Ovary (tissue), 10 donors: ENCODE measurements at places on chromosomes 12 and 14. TPM values are rescaled to one million over a fixed set of nuclear protein-coding genes. Genes with fewer than 3 reads are reported as not detected.

MFAP5 gene
- 106 TPM for polyA plus RNA-seq

CBLN3 gene
- polyA plus RNA-seq = 5.8 TPM

EXOC5 gene
- polyA plus RNA-seq = 30.6 TPM

LRRC10 gene
- polyA plus RNA-seq = not detected

- H3K27me3 ChIP-seq = no peaks in the 10 kb centered on the region
- H3K27ac ChIP-seq = no peak overlapping the region
- H3K36me3 ChIP-seq = no peaks in the 10 kb centered on the region
- no peaks in the 10 kb centered on the region for H3K4me1 ChIP-seq
Observed at GRCh38 chr12:66674495-66675122, 4.3 kb downstream of the GRIP1 start.

GRCh38 chr12:63995512-63995911 lies 151.0 kb downstream of the SRGAP1 start:
- no peak for DNase-seq
- H3K36me3 ChIP-seq = no peaks in the 10 kb centered on the region
- H3K4me3 ChIP-seq = no peak overlapping the region
- H3K4me1 ChIP-seq = no peaks in the 10 kb centered on the region
- no peak overlapping the region for H3K27ac ChIP-seq
- H3K27me3 ChIP-seq = no peaks in the 10 kb centered on the region

DNA sequence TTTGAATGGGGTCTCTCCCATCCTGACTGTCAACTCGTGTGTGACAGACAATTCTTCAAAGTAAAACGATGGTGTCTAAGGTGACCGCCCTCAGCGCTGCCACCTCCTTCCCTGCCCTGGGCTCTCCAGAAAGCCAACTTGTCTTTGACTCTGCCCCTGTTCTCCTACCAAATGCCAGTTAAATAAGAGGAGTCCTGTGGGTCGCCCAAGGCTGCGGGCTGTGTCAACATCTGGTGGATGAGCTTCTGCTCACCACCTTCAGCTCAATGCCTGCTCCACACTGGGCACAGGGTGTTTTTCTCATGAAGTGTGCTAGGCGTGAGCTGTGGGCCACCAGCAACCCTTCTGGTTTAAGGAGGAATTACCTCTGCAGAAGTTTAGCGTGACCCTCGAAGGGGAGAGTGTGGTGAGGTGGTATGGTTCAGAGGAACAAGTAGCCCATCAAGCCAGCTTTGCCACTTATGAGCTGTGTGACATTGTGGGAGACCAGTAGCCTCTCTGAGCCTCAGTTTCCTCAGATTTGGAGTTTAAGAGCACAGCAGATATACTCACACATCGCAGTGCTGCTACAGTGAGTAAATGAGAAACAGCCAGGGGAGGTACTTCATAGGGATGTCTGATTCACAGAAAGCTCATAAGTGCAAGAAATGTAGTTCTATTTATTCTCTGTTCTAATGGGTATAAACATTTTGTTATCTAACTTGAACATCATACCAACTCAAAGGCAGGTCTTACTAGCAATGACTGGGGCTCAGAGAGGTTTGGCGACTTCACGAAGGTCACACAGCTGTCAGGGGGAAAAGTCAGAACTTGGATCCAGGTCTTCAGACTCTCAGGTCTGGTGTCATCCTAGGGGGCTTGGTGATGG lies 12.1 kb downstream of the SERPINA1 start:
- no peaks in the 10 kb centered on the region for H3K4me1 ChIP-seq
- no peak overlapping the region for H3K4me3 ChIP-seq
- no peaks in the 10 kb centered on the region for H3K27me3 ChIP-seq
- no peaks in the 10 kb centered on the region for H3K36me3 ChIP-seq
- DNase-seq = no peak

DNA sequence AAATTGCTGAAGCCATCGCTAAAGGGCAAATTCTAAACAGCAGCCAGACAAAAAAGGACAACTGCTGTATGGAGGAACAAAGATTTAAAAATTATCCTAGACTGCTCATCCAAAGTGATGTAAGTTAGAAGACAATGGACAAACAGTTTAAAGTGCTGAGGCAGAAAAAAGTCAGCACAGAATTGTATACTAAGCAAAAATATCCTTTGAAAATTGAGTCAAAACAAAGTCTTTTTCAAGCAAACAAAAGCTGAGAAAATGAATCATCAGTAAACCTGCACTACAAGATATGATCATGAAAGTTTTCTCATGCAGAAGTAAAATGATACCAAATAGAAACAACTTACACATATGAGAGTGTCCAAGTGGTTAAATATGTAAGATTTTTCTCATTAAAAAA lies 43.6 kb downstream of the EML5 start:
- H3K4me3 ChIP-seq = no peak overlapping the region
- peaks cover 2% of the 10 kb centered on the region for H3K4me1 ChIP-seq
- no peak for DNase-seq

GRCh38 chr12:52019113-52019770 lies 12.5 kb downstream of the TAMALIN start:
- no peak overlapping the region for H3K4me3 ChIP-seq
- no peaks in the 10 kb centered on the region for H3K27me3 ChIP-seq
- no peaks in the 10 kb centered on the region for H3K36me3 ChIP-seq
- H3K4me1 ChIP-seq = peaks cover 2% of the 10 kb centered on the region
- no peak for DNase-seq

DNA sequence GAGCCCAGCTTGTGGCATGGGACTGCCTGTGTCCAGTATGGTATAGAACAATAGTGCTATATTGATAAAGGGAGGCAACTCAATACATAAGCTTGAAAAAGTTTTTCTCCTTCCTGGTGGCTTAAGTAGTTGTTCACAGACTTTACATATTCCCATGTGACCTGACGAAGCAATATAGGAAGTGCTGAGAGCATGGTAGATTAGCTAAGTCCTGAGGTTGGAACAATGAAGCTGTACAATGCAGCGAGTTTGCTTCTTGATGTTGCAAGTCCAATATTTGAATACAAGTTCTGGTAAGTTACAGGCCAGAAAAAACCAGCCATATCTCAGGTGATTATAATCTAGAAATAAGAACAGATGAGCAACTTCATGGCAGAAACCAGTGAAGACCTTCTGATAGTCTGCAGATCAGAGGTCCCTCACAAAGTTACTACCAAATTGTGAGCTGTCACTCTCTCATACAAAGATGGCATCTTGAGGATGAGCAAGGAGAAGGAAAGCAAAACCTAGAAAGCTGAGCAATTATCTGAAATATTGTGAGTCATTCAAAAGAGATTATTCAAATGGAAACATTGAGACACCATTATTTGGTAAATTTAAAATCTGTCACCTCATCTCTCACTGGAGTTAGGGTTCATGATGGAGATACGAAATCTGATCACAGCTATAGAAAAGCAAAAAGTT lies 72.9 kb upstream of the BTG1 start:
- H3K27ac ChIP-seq = no peak overlapping the region
- no peak for DNase-seq
- no peaks in the 10 kb centered on the region for H3K4me1 ChIP-seq
- no peaks in the 10 kb centered on the region for H3K36me3 ChIP-seq
- no peak overlapping the region for H3K4me3 ChIP-seq

- DNase-seq = no peak
- no peaks in the 10 kb centered on the region for H3K27me3 ChIP-seq
- peak overlapping the region; percentile 87 for H3K27ac ChIP-seq
- peaks cover 20% of the 10 kb centered on the region for H3K4me1 ChIP-seq
- H3K4me3 ChIP-seq = no peak overlapping the region
- H3K36me3 ChIP-seq = no peaks in the 10 kb centered on the region
Observed at GRCh38 chr14:88829188-88829587, 4.7 kb downstream of the TTC8 start.
